Fibroblast of lung (primary cell): ENCODE measurements at places on chromosomes 7 and 10. TPM values are rescaled to one million over a fixed set of nuclear protein-coding genes. Genes with fewer than 3 reads are reported as not detected.
A peak's percentile ranks its signal among the peaks of the same experiment; 100 is the strongest.

GRCh38 chr7:130144312-130145171, 60.7 kb downstream of the TMEM209 start:
- no peak for DNase-seq
- H3K27ac ChIP-seq, result no peak overlapping the region
- H3K4me3 ChIP-seq, result no peak overlapping the region
- H3K4me1 ChIP-seq, result peaks cover 6% of the 10 kb centered on the region
- H3K27me3 ChIP-seq, result no peaks in the 10 kb centered on the region
- H3K36me3 ChIP-seq, result no peaks in the 10 kb centered on the region

Gene CALD1
- total RNA-seq, result 299 and 343 TPM in 2 replicates

Gene OR9A2
- total RNA-seq, result not detected in 2 replicates

Gene CYP2C9
- not detected in 2 replicates for total RNA-seq

DNA sequence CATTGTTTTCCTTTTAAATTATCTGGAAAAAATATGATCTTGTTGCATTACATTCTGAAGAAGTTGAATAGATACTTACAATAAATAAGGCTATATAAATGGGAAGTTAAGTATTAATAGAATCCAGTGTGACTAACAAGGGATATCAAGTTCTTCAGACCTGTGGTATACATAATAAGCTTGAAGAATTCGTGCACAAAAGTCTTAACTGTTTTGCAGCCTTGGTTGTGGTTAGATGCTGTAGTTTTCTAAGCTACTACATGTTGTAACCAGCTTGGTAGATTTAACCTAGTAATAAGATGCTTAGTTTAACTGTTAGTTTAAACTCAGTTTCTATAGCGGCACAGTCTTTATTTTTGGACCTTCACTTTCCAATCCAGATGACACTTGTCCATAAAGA, 106.2 kb upstream of the GLCCI1 start:
- H3K4me1 ChIP-seq, result peaks cover 3% of the 10 kb centered on the region
- peak; percentile 47 for DNase-seq
- no peaks in the 10 kb centered on the region for H3K27me3 ChIP-seq
- no peak overlapping the region for H3K4me3 ChIP-seq
- no peaks in the 10 kb centered on the region for H3K36me3 ChIP-seq
- no peak overlapping the region for H3K27ac ChIP-seq

DNA sequence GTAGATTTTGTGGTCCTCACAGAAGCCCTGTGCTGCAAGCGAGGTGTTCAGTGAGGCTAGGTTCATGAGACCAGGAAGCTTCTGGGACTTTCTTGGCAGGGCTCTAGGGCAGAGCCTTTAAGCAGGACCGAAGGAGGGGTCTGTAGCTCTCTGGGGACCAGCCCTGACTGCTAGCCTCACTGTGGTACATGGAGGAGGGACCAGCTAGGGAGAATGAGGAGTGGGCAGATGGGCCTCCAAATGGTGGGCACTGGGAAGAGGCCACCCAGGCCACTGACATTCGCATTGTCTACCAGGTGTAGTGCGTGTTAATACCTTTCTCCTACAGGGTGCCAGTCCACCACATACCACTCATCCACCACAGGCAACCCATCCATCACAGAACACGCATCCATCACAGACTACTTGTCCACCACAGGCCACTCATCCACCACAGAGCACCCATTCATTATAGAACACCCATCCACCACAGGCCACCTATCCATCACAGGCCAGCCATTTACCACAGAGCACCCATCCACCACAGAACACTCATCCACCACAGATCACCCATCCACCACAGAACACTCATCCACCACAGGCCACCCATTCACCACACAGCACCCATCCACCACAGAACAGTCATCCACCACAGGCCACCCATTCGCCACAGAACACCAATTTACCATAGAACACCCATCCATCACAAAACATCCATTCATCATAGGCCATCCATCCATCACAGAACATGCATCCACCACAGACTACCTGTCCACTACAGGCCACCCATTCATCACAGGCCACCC, 31.6 kb upstream of the ZNF488 start:
- H3K4me1 ChIP-seq, result no peaks in the 10 kb centered on the region
- no peaks in the 10 kb centered on the region for H3K36me3 ChIP-seq
- peaks cover 5% of the 10 kb centered on the region for H3K27me3 ChIP-seq

GRCh38 chr10:5977471-5978229, at the start of gene IL15RA:
Gene IL15RA (minus strand): TSS chr10:5977543. CDS start chr10:5977492, 51 bp downstream.
- no peaks in the 10 kb centered on the region for H3K36me3 ChIP-seq
- H3K4me1 ChIP-seq, result peaks cover 3% of the 10 kb centered on the region
- H3K4me3 ChIP-seq, result peak within 1 kb of the TSS; percentile 89

Gene TM9SF3
- 92.7 and 103 TPM in 2 replicates for total RNA-seq

GRCh38 chr10:5442065-5442989, 30.0 kb downstream of the NET1 start:
- H3K4me1 ChIP-seq, result no peaks in the 10 kb centered on the region
- H3K36me3 ChIP-seq, result no peaks in the 10 kb centered on the region
- no peaks in the 10 kb centered on the region for H3K27me3 ChIP-seq
- no peak for DNase-seq

- H3K27me3 ChIP-seq, result no peaks in the 10 kb centered on the region
- no peak overlapping the region for H3K27ac ChIP-seq
- no peak for DNase-seq
These were observed 79.6 kb downstream of the PCGF5 start for GRCh38 chr10:91299999-91300575.

Gene KIAA1549
- total RNA-seq, result 0.66 and 0.77 TPM in 2 replicates

DNA sequence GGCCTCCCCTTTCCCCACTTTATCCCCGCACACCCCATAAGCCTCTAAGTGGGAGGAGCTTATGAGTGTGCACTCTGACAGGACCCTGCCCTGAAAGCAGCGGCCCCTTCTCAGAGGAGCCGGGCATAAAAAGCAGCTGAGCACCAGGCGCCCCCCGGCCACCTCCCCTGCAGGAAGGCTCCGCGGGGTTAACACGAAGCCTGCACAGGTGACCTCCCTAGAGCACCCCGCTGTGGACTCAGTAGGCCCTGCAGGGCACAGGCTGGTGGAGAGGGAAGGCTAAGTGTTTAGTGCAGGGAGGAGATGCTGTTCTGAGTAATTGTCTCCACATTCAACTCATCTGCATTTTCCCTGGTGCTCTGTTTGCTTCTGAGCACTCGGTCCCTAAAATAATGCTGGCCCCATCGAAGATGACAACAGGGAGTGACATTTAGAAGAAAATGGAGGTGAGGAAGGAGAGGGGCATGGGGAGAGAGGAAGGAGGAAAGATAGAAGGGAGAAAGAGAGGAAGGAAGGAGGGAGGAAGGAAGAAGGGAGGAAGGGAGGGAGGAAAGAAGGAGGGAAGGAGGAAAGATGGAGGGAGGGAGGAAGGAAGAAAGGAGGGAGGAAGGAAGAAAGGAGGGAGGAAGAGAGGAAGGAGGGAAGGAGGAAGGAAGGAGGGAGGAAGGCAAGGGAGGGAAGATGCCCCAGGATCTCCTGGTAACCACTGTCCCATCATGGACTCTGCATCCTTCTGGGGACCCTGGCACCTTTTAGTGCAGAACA, 25.4 kb upstream of the CNPY1 start:
- no peak overlapping the region for H3K4me3 ChIP-seq
- no peak overlapping the region for H3K27ac ChIP-seq
- no peaks in the 10 kb centered on the region for H3K36me3 ChIP-seq
- no peaks in the 10 kb centered on the region for H3K27me3 ChIP-seq
- DNase-seq, result no peak
- no peaks in the 10 kb centered on the region for H3K4me1 ChIP-seq

DNA sequence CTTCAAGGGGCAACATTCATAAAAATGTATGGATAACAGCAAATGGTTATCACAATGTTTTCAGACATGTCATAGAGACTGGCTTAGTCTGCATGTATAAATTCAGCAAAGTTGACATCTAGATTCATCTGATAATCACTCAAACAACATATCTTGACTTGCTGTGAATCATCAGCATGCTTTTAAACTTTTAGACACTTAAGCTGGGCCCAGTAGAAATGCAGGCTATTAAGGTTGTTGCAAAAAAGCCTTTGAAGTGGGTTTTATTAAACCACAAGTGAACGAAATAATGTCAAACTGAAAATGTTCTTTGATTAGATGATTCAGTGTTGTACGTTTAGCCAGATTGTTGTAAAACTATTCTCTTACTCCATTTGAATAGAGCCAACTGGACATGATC, 759.6 kb downstream of the NXPH1 start:
- no peaks in the 10 kb centered on the region for H3K4me1 ChIP-seq
- no peak overlapping the region for H3K27ac ChIP-seq
- H3K27me3 ChIP-seq, result no peaks in the 10 kb centered on the region
- no peak overlapping the region for H3K4me3 ChIP-seq

DNA sequence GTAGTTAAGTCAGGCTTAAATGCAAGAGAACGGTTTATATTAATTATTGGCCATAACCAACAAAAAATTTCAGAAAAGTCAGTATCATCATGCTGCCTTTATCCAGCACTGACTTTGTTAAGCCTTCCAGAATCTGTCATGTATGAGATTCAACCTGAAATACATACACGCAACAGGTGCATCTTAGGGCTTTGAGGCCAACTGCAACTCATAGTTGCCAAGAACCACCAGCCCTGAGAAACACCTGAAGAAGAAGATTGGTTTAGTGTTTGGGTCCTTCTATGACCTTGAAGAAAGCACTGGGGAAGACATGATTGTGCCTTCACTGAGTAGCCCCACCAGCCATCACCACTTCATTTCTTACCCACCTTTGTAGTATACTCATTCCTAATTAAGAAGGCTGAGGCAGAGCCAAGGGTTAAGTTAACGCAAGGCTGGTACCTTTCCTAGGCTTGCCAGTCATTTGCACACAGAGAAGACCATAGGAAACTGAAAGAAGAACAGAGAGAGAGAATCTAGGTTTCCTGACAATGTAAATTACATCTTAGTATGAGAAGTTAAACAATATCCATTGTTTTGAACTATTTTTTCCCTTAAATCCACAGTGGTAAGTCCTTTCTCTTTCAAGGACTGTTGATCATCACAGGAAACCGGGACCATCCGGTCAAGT, 200.1 kb upstream of the PRKCQ start:
- no peaks in the 10 kb centered on the region for H3K36me3 ChIP-seq
- no peaks in the 10 kb centered on the region for H3K27me3 ChIP-seq
- no peak for DNase-seq
- no peak overlapping the region for H3K4me3 ChIP-seq
- H3K27ac ChIP-seq, result no peak overlapping the region

GRCh38 chr7:150871601-150872000, 19.3 kb downstream of the AOC1 start:
- H3K4me1 ChIP-seq, result no peaks in the 10 kb centered on the region
- no peaks in the 10 kb centered on the region for H3K36me3 ChIP-seq
- no peak overlapping the region for H3K4me3 ChIP-seq
- peak; percentile 3 for DNase-seq
- no peak overlapping the region for H3K27ac ChIP-seq

DNA sequence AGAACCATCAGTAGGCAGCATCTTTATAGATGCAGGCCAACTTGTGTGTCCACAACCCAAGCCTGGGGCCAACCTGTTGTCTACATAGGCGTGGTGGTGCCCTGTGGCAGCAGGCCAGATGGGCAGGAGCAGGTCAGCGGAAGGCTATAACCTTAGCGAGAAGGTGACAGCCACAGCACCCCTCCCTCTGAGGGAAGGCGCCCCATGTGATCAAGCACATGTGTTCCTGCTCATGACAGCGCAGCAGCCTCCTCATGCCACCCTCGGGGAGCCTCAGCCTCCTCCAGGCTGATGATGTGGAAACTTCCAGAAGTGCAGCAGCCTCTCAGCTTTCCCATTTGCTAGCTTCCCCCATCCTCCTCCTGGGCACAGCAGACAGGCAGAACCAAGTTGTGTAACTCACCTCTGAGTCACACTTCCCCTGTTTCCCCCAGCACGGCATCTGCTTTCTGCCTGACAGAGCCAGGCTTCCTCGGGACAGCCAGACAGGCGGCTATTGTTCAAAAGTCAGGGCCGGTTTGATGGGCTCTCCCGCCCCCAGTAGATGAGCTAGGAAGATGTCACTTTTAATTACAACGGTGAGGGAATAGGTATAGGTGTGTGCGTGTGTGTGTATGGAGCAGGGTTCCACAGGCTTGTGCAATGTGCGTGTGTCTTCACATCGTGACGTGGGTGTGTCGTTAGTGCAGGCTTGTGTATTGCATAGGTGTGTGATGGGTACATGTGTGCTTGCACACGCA, 312.0 kb upstream of the ZMIZ1 start:
- H3K4me1 ChIP-seq, result peaks cover 19% of the 10 kb centered on the region
- H3K4me3 ChIP-seq, result no peak overlapping the region
- no peaks in the 10 kb centered on the region for H3K27me3 ChIP-seq
- peak; percentile 96 for DNase-seq
- no peaks in the 10 kb centered on the region for H3K36me3 ChIP-seq
- H3K27ac ChIP-seq, result peak overlapping the region; percentile 51

Gene WDFY4
- under 0.01 and 0.66 TPM in 2 replicates for total RNA-seq

DNA sequence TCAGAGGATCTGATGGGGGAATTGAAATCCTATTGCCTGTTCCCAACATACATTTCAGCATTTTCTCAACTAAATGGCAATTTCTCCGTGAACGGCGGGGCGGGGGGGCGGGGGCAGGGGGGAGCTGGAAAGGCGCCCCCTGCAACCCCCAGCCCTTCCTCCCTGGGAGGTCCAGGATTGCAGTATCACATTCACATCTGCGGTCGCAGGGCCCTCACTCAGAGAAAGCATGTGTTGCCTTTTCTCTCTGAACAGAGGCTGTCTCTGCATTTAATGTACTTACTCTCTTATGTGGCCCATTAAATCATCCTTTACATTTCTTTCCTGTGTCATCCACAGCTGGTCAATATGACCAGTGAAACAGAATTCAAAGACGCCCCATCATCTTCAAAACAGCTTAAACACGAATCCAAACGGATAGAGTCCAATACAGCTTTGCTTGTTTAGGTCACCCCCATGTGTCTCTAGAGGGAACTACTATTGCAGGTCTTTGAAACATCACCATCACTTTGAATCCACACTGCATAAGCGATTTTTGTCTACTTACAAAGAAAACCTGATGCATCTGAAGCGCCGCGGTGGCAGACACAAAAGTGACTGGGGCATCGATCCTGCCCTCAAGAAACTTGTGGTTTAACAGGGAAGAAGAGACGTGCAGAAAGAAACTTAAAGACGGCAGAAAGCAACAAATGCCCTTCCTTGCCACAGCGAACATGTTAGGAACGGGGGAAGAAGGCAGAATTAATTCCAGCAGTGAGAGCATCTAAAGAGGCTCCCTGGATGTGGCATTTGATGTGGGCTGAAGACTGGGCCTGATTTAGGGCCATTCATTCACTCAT, 17.0 kb upstream of the ECHDC3 start:
- H3K27me3 ChIP-seq, result no peaks in the 10 kb centered on the region
- DNase-seq, result peak; percentile 85
- no peak overlapping the region for H3K27ac ChIP-seq
- H3K4me3 ChIP-seq, result no peak overlapping the region
- H3K4me1 ChIP-seq, result no peaks in the 10 kb centered on the region

DNA sequence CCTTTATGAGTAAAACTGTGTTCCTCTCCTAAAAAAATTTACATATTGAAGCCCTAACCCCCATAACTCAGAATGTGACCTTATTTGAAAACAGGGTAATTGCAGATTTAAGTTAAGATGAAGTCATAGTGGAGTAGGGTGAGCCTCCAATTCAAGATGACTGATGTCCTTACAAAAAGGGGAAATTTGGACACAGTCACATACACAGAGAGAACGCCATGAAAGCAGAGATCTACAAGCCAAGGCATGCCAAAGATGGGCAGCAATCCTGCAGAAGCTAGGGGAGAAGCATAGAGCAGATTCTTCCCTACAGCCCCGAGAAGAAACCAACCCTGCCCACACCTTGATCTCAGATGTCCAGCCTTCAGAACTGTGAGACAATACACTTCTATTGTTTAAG, 23.8 kb upstream of the ADD3 start:
- no peak for DNase-seq
- H3K27ac ChIP-seq, result no peak overlapping the region
- no peaks in the 10 kb centered on the region for H3K36me3 ChIP-seq
- no peak overlapping the region for H3K4me3 ChIP-seq

Gene DMTF1
- 59.8 and 97.1 TPM in 2 replicates for total RNA-seq

- no peak for DNase-seq
- H3K4me3 ChIP-seq, result no peak overlapping the region
These were observed 215.5 kb downstream of the THSD7A start for GRCh38 chr7:11616466-11616865.
